ENCODE measurements at places on chromosomes 16 and 17. TPM values are rescaled to one million over a fixed set of nuclear protein-coding genes. Genes with fewer than 3 reads are reported as not detected.

The SYT17 gene
- 3.3 TPM for total RNA-seq

The LLGL2 gene
- 40.0 TPM for total RNA-seq

The ALDH3A1 gene
- 480 TPM for total RNA-seq

The BEAN1 gene
- total RNA-seq: not detected

The AIPL1 gene
- total RNA-seq: not detected

The HMOX2 gene
- 78.7 TPM for total RNA-seq

The DLX3 gene
- total RNA-seq: 0.76 TPM

The KRTAP2-2 gene
- total RNA-seq: not detected

The GDPD3 gene
- 17.8 TPM for total RNA-seq

The ATAD5 gene
- total RNA-seq: 6.7 TPM

The SDR42E2 gene
- total RNA-seq: not detected

The ICAM2 gene
- total RNA-seq: not detected

The DPEP2 gene
- total RNA-seq: 0.18 TPM

The CMTM4 gene
- 24.0 TPM for total RNA-seq

DNA sequence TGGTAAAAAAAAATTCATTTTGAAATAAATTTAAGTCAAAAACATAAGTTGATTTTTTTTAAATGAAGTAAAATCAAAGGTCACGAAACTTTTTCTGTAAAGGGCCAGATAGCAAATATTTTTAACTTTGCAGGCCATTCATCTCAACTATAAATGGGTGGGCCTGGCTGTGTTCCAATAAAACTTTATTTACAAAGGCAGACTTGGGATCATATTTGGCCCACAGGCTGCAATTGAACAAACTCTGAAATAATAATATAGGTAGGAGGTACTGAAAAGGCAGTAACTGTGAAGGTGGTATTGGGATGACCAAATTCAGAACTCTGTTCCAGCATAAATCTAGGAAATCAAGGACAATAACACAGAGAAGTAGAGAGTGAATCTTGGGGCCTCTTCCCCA is 12.2 kb upstream of the EMP2 start:
- no peak for DNase-seq

- DNase-seq: no peak
Measured at GRCh38 chr17:12974005-12974531, 43.8 kb downstream of the ELAC2 start.

GRCh38 chr17:81867170-81867990 is 3.8 kb downstream of the ARHGDIA start:
- DNase-seq: no peak

GRCh38 chr17:4204710-4205173 is 59.0 kb downstream of the ANKFY1 start:
- DNase-seq: no peak

DNA sequence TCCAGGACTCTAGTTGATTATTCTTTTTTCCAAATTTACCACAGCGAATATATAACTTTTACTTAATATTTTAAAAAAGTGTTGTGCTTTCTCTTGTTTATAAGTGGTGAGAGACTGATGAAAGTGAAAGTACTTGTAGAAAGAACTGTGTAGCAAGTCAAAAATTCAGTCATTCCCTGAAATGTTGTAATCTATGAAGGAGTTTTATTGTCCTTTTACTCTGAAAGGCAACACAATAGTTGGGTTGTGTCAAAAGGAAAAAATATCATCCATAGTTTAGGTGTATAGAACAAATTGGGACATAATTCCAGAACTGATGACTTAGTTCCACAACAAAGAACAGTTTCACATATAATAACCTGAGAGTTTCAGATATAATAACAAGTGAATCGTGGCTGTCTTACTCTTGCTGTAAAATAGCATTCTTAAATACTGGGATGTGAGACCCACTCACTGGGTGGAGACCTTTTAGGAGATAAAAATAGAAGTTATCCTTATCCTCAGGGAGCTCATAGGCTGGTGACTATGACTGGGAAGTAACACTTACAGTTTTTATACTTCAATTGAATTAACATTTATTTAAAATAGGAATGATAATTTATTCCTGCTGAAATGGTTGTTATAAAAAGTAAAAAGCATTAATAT is 20.6 kb downstream of the CYB5B start:
- no peak for DNase-seq

- DNase-seq: no peak
Measured at GRCh38 chr16:79331066-79331465, 269.5 kb downstream of the MAF start.

GRCh38 chr17:21452377-21453143 is 76.4 kb downstream of the KCNJ12 start:
- DNase-seq: no peak

- no peak for DNase-seq
Measured at GRCh38 chr17:4425398-4425797, 8.3 kb upstream of the SPNS3 start.

DNA sequence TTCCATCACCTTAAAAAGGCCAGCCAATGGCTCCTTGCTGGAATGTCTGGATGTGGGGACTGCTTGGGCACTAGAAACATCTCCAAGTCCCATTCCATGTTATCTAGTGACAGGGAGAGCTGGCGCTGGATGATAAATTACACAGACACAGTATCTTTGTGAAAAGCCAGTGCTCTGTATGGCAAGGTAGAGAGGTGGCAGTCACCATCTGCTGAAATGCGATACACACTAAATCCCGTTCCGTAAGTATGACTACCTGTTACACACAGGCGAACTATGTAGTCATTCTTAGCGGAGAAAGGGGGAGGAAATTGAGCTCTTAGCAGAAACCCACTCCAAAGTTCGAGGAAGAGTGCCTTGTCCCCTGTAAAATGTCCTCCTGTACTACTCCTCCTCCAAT is 81.0 kb upstream of the MYOCD start:
- no peak for DNase-seq

GRCh38 chr17:78995022-78995760 is 14.4 kb downstream of the CANT1 start:
- no peak for DNase-seq

GRCh38 chr16:61295311-61295710 is 740.9 kb downstream of the CDH8 start:
- no peak for DNase-seq

GRCh38 chr17:37300683-37301082 is 75.1 kb upstream of the C17orf78 start:
- DNase-seq: no peak

DNA sequence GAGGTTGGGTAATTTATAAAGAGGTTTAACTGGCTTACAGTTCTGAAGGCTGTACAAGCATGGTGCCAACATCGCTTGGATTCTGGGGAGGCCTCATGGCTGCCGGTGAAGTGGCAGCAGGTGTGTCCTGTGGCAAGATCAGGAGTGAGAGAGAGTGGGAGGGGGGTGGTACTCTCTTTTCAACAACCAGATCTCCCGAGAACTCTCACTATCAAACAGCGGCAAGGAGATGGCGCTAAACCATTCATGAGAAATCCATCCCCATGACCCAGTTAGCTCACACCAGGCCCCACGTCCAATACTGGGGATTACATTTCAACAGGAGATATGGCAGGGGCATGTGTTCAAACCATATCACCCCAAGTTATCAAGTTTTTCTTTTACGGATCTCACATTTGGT is 44.0 kb upstream of the CBX4 start:
- DNase-seq: no peak

DNA sequence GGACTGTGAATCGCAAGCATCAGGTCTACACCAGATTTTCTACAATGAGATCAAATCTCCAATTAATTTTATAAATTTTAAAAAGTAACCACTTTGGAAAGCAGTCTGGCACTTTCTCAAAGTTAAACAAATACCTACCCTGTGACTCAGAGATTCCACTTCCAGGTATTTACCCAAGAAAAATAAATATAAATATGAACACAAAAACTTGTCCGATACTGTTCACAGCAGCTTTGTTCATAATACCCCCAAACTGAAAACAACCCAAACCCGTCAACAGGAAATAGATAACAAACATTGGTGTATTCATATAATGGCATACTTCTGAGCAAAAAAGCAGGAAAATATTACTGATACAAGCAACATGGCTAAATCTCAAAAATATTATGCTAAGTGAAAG is 12.1 kb downstream of the ZDHHC7 start:
- DNase-seq: no peak

GRCh38 chr17:83183145-83183948 is 103.9 kb downstream of the METRNL start:
- no peak for DNase-seq

DNA sequence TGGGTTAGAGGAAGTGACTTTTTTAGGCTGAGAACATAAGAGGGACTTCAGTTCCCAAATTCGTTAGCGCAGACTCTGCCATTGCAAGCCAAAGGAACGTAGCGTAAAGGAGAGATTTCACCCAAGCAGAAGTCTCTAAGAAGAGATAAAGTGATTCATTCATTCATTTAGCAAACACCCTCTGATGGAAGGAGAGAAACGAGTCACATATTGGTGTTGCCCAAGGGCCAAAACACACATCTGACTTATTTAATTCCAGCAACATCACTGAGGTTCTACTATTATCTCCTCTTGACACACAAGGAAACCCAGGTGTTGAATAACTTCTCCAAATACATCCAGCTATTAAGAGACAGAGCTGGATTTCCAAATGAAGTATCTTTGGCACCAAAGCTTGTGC is 85.7 kb upstream of the CACNG3 start:
- DNase-seq: no peak

DNA sequence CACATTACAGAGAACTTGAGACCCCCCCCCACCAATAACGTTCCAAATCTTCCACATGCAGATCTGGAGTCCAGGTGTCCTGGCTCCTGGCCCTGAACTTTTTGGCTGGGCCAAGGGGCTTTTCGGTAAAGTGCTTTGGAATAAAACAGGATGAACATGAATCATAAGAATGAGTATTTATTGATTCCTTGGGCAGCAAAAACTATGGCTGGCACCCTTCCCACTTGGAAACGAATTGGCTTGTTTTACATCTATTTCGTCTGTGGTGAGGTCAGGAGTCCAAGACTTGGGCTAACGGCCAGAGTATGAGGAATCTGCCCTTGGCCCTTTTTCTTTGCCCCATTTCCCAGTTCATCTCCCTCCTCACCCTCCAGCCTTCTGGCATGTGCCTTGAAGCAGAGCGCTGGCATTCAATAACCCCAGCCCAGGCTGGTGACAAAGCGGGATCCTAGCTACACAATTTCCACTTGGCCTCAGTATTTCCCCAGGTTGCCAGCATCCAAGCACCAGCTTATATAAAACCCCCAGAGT is 4.1 kb upstream of the UBTF start:
- DNase-seq: no peak

GRCh38 chr17:63116228-63116627 is 150.2 kb downstream of the TANC2 start:
- DNase-seq: no peak

- DNase-seq: no peak
Measured at GRCh38 chr16:85209526-85210121, 97.4 kb upstream of the CIBAR2 start.

DNA sequence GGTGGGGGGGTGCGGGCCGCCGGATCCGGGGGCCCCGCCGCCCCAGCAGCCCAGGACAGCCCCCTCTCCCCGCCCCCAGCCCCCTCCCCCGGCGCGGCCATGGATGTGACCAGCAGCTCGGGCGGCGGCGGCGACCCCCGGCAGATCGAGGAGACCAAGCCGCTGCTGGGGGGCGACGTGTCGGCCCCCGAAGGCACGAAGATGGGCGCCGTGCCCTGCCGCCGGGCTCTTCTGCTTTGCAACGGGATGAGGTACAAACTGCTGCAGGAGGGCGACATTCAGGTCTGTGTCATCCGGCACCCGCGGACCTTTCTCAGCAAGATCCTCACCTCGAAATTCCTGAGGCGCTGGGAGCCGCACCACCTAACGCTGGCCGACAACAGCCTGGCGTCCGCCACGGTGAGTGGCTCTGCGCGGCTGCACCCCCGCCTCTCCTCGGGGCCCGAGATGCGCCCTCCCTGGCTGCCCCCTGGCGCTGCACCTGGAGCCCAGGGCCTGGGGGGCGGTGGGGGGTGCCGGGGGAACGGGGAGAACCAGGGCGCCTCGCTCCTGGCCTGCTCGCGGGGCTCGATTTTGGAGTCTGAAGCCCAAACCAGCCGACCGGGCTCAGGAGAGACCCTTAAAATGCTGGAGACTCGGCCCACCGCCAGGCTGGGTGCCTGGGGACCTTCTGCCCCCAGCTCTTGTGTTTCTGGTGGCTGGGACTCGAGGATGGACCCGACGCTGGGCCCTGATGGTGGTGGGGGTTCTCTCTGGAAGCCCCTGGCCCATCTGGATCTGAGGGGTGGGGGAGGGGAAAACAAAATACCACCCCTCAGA is 744 bp downstream of the CMIP start:
- DNase-seq: no peak

- no peak for DNase-seq
Measured at GRCh38 chr17:78092794-78093324, 35.7 kb downstream of the TMC6 start.

Measured in esophagus squamous epithelium (tissue), 5 donors.